ENCODE measurements at places on chromosomes 4 and X.

- peak; percentile 92 for DNase-seq
Observed at GRCh38 chrX:65644621-65645289, 22.7 kb upstream of the MSN start.

DNA sequence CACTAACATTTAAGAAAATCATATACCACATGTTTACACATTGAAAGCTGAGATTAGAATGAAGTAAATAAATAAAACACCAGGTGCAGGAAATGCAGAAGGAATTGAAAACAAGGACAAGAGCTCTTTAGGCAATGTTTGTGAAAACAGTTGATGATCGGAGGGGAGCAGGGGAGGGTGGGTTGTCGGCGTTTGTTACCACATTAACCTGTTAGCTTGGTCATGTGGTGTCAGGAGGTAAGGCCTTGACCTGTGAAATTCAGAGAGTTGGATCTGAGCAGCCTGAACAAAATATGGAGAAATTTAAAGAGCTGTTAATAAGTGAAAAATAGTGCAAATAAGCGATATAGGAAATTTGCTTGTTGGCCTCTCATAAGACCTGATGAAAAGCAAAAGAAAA is 759.9 kb downstream of the PDHA2 start:
- no peak for DNase-seq

DNA sequence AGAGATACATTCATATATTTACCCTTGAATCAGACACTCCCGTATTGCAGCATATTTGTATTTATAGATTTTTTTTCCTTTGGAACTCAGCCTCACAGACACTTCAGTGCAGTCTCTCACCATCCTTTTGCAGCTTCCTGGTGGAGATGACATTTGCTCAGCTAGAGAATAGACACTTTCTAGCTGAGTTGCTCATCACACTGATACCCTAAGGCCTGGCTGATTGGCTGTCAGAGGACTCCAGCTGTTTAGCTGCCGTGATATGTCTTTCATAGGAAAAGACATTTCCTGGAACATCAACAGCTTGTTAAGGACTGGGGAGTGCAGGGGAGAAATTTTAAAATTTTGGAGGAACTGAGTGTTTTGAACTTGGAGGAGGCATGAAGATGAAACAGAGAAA is 429.6 kb downstream of the SMARCA1 start:
- DNase-seq: no peak

GRCh38 chrX:56733459-56734046 is 4.5 kb downstream of the NBDY start:
- peak; percentile 48 for DNase-seq

DNA sequence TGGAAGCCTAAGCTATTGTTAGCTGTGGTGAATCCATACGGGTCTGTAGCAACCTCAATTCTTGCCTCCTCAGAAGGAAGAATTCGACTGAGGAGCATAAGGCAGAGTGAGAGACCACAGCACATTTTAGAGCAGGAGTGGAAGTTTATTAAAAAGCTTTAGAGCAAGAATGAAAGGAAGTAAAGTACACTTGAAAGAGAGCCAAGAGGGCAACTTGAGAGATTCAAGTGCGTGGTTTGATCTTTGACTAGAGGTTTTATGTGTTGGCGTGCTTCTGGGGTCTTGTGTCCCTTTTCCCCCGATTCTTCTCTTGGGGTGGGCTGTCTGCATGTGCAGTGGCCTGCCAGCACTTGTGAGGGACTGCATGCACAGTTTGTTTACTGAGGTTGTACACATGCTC is 880.6 kb upstream of the INTU start:
- DNase-seq: no peak

GRCh38 chr4:112552668-112553067 is 36.7 kb upstream of the NEUROG2 start:
- no peak for DNase-seq

DNA sequence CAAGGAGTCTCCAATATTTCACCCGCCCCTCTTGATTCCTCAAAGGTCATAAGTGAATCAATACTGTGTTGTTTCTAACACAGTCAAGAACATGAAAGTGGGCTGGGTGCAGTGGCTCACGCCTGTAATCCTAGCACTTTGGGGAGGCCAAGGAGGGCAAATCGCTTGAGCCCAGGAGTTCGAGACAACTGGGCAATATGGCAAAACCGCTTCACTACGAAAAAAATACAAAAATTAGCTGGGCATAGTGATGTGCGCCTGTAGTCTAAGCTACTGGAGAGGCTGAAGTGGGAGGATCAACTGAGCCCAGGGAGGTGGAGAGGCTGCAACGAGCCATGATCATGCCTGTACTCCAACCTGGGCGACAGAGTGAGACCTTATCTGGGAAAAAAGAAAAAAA is 3.4 kb downstream of the ACSL1 start:
- no peak for DNase-seq

- no peak for DNase-seq
Observed at GRCh38 chr4:144894573-144894972, 203.4 kb downstream of the ANAPC10 start.

DNA sequence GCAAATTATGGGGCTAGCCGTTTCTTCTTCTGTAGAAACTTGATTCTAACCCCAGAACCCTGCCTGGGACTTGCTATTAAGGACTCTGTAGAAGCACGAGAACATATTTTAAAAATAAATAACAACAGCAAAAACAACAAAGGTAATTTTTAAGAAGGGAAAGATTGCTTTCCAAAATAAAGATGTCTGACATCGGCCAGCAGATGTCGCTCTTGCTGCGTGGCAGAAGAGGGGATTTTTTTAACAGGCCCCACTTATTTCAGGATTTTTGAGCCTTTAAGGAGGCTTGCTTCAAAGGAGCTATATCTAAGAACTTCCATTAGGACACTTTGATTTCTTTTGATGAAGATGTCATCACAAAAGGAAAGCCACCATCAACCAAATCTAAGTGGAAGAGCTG is 62.8 kb upstream of the EGFL6 start:
- DNase-seq: peak; percentile 15

DNA sequence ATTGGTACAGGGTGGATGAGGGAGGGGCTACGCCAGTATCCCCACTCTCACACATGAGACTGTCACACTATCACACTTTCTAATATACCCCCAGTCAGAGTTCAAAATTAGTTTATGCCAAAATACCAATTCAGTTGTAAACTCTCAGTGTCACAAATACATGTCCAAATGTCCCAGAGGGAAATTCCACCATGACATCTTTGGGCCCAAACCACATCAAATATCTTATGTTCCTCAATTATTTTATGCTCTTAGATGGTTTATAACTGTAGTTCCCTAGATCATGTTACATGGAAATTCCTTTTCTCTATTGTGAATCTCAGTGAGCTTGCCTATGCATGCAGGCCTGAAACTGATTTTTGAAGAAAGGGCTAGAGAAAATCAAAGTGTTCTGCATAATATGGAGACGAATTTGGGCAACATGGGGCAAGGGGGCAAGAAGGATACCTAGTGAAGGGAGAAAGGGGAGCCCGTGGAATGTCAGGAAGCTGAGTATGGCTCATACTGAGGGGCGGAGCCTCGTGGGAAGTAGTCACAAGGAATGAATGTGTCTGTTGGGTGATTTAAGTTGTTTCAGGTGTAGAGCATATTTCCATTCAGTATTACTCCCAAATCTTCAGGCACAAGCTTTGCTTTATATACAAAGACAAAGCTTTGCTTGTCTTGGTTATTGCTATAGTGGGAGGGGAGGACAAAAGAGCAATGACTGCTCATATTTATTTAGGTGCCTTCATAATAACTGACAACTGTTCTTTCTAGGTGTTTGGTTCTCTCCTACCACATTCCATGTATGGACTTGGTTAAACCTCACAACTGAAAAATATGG is 40.8 kb downstream of the CLNK start:
- DNase-seq: no peak

- DNase-seq: no peak
Observed at GRCh38 chr4:42152507-42153504, at the start of gene BEND4. Gene BEND4 (minus strand): TSS chr4:42152655. CDS start chr4:42152143, 512 bp downstream.

DNA sequence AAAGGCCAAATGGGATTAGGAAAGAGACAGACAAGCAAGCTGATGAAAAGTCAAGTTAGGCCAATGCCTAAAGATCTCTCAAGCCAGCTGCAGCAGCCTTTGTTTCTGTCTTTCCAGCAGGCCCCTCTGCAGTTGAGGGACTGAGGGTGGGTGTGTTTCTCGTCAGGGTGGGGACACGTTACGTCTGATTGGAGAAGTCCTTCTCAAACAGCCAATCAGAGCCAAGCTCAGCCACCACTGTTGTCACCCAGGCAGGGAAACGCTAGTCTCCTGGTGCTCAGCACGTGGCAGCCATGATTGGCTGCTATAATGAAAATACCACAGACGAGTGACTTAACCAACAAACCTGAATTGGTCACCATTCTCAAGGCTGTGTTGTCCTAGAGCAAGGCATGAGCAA is 177.1 kb upstream of the LCORL start:
- DNase-seq: no peak

GRCh38 chr4:138181287-138181686 is 60.9 kb downstream of the SLC7A11 start:
- no peak for DNase-seq

- no peak for DNase-seq
Observed at GRCh38 chr4:123840197-123840596, 443.6 kb downstream of the SPRY1 start.

GRCh38 chr4:80073473-80074008 is 512 bp upstream of the ANTXR2 start:
- no peak for DNase-seq

GRCh38 chrX:135740681-135741149 is 27.3 kb downstream of the CT45A1 start:
- DNase-seq: no peak

- no peak for DNase-seq
Observed at GRCh38 chrX:129798888-129799287, 19.1 kb downstream of the SASH3 start.

- no peak for DNase-seq
Observed at GRCh38 chr4:85866508-85866907, 391.6 kb downstream of the ARHGAP24 start.

DNA sequence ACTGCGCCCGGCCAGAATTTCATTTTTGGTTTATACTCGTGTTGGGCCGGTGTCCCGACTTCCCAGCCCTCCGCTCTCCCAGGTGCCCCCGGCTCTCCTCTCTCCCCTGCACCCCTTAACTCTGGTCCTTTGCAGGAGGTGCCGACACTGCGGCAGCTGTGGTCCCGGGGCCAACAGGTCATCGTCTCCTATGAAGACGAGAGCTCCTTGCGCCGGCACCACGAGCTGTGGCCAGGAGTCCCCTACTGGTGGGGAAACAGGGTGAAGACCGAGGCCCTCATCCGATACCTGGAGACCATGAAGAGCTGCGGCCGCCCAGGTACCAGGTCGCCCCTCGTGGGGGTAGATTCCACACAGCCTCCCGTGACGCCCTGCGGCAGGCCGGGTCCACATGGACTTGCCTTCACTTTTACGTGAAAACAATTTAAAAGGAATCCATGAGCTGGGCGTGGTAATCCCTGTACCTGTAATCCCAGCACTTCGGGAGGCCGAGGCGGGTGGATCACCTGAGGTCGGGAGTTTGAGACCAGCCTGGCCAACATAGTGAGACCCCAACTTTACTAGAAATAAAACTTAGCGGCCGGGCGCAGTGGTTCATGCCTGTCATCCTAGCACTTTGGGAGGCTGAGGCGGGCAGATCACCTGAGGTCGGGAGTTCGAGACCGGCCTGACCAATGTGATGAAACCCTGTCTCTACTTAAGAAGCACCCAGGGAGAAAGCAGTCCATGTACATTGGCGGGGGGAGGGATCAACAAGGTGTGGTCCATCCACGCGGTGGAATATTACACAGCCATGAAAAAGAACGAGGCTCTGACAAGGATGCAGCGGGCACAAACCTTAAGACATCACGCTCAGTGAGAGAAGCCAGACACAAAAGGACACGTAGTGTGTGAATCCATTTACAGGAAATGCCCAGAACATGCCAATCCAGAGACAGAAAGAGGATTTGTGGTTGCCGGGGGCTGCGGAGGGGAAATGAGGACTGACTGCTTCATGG is 12.0 kb downstream of the PLCXD1 start:
- DNase-seq: no peak

- DNase-seq: no peak
Observed at GRCh38 chrX:48956728-48957414, 536 bp downstream of the OTUD5 start.

GRCh38 chr4:73345399-73345975 is 58.6 kb upstream of the ALB start:
- DNase-seq: no peak

GRCh38 chr4:152160225-152160800 is 375.6 kb downstream of the FBXW7 start:
- no peak for DNase-seq

- no peak for DNase-seq
Observed at GRCh38 chr4:14631806-14632440, 370.4 kb upstream of the CPEB2 start.

DNA sequence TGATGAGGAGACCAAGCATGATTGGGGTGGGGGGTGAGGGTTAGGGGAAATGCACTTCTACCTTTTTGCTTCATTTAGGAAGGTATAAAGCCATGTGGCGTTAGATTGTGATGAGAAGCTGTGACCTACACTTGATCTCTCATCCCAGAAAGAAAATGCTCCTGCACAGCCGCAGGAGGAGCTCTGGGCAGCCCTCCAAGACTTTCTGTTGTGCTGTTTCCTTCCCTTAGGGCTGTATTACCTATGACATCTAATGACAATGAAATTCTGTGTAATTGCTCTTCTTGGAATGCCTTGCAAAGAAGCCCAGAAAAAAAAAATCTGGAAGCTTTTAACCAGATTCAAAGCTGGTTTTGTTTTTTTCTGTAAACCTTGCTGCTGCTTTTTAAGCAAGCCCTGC is 13.4 kb downstream of the PRPS2 start:
- peak; percentile 8 for DNase-seq

- DNase-seq: no peak
Observed at GRCh38 chrX:22320236-22320873, 47.6 kb downstream of the CBLL2 start.

- no peak for DNase-seq
Observed at GRCh38 chr4:127210893-127211649, 421.7 kb upstream of the INTU start.

DNA sequence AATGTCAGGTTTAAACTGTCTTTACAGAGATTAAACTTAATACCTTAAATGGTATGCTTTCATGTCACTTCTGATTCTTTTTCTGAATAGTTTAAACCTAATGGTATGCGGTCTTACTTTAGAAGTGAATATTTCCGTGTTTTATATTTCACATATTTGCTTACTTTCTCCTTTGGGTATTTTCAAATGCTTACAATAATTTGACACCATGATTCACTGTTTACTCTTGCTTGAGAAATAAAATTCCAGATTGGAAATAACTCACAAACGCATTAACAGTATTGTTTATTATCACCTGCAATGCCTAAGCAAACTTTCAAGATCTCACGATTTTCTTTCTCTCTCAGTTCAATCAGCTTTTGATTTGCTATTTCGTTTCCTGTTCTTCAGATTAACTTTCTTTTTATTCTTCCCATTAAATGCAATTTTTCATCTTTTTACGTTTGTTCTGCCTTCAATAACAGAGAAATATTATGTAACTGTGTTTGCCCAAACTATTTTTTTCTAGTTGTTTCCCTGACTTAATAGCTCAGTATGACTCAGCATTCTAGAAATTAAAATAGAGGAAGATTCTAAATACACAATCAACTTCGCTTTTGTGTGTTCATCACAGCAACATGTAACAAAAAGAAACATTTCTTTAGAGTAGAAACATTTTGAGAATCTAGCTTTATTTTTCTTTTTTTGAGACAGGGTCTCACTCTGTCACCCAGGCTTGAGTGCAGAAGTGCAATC is 955.5 kb upstream of the PRKX start:
- DNase-seq: no peak
